ENCODE measurements at places on chromosomes 4 and X. TPM values are rescaled to one million over a fixed set of nuclear protein-coding genes. Genes with fewer than 3 reads are reported as not detected.
A peak's percentile ranks its signal among the peaks of the same experiment; 100 is the strongest.

GRCh38 chrX:131821945-131822622 is 201.0 kb upstream of the STK26 start:
- no peak for DNase-seq
- peak overlapping the region; percentile 41 for H3K27ac ChIP-seq
- no peaks in the 10 kb centered on the region for H3K36me3 ChIP-seq
- H3K4me3 ChIP-seq = peak overlapping the region; percentile 26
- H3K4me1 ChIP-seq = no peaks in the 10 kb centered on the region

DNA sequence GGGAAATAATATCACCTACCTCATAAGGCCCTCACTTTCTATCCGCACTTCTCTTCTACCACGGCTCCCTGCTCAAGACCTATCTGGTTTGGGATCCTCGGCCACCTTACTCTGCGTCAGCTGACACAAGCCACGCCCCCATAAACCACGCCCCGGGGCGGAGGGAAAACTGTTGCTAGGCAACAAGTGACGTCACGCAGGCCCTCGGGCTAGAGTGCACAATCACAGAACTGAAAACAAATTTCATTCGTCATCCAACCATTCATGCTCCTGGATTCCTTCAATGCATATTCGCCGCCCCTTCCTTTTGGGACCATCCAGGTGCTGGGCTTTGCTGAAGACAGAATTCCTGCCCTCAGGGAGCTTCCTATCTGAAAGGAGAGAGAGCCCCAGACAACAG is 66.3 kb downstream of the SMC1A start:
- H3K27me3 ChIP-seq = peaks cover 4% of the 10 kb centered on the region
- H3K36me3 ChIP-seq = no peaks in the 10 kb centered on the region
- H3K4me3 ChIP-seq = no peak overlapping the region
- H3K4me1 ChIP-seq = no peaks in the 10 kb centered on the region

GRCh38 chr4:123921339-123921738 is 524.7 kb downstream of the SPRY1 start:
- no peaks in the 10 kb centered on the region for H3K27me3 ChIP-seq
- H3K4me1 ChIP-seq = no peaks in the 10 kb centered on the region
- no peaks in the 10 kb centered on the region for H3K36me3 ChIP-seq
- H3K27ac ChIP-seq = no peak overlapping the region

- peaks cover 16% of the 10 kb centered on the region for H3K27me3 ChIP-seq
- peak within 1 kb of the TSS; percentile 60 for H3K4me3 ChIP-seq
- peak; percentile 91 for DNase-seq
Observed at GRCh38 chr4:174522183-174523024, at the start of gene HPGD. HPGD (minus strand) TSS chr4:174522488; CDS start chr4:174522451, 37 bp downstream.

GRCh38 chr4:150119492-150119891 is 41.2 kb downstream of the DCLK2 start:
- H3K27ac ChIP-seq = no peak overlapping the region
- H3K36me3 ChIP-seq = no peaks in the 10 kb centered on the region
- no peaks in the 10 kb centered on the region for H3K27me3 ChIP-seq
- no peaks in the 10 kb centered on the region for H3K4me1 ChIP-seq

EVC gene
- total RNA-seq = 29.3 TPM

Measured in left lung (tissue), 14 donors.